ENCODE measurements at places on chromosomes 4 and X. TPM values are rescaled to one million over a fixed set of nuclear protein-coding genes. Genes with fewer than 3 reads are reported as not detected.
A peak's percentile ranks its signal among the peaks of the same experiment; 100 is the strongest.

DNA sequence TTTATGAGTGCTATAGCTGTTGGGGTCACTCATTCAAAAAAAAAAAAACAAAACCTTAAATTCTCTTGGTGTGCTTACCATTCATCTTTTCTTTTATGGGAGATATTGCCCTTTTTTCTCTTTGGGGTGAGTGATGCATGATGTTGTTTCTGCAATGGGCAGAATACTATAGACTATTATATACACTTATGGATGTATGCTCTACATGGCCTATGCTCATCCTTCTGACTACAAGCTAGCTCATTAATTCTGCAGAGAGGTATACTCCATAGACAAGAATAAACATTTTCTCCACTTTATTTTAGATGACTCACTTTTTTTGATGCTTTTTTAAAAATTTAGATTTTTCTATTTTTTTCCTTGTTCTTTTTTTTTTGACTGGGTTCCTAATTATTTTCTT, 160.3 kb upstream of the ANK2 start:
- H3K27ac ChIP-seq, result no peak overlapping the region
- H3K27me3 ChIP-seq, result peaks cover 4% of the 10 kb centered on the region
- H3K4me3 ChIP-seq, result peak overlapping the region; percentile 44
- no peak for DNase-seq
- no peaks in the 10 kb centered on the region for H3K36me3 ChIP-seq

DNA sequence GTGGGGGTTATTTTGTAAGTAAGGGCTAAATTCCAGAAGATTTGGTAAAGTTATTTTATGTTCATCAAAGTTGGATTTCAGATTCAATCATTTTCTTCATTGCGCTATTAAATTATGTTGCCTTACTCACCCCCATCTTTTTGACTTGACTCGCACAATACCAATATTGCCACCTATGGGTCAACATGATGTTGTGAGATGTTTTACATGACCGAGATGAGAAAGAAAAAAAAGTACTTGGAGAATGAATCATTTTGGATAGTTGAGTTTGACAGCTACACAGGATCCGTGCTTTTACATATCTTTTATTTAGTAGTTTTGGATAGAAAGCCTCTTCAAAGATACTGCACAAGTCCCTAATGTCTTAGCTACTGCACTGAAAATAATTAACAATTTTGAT, 224.2 kb upstream of the EMCN start:
- no peaks in the 10 kb centered on the region for H3K36me3 ChIP-seq
- H3K27ac ChIP-seq, result no peak overlapping the region
- peak; percentile 65 for DNase-seq
- peaks cover 37% of the 10 kb centered on the region for H3K4me1 ChIP-seq

- no peak overlapping the region for H3K4me3 ChIP-seq
- H3K27ac ChIP-seq, result no peak overlapping the region
- no peaks in the 10 kb centered on the region for H3K36me3 ChIP-seq
- H3K27me3 ChIP-seq, result no peaks in the 10 kb centered on the region
These were observed 207.1 kb upstream of the DKK2 start for GRCh38 chr4:107243141-107243781.

DNA sequence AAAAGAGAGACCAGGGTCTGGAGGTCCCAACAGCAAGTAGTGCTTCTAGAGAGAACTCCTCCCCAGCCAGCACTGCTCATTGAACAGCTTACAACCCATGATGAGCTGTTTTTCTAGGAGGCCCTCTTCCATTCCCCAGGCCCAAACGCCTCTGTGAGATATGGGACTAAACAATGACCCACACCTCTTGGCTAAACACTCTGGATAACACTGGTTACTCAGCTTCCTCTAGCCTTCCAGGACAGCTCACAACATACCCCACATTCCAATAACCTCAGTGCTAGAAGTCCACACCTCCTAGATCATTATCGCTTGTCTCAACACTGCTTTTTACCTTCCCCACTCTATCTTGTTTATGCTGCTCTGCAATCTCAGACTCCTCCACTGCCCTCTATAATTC, 35.4 kb upstream of the PGRMC2 start:
- DNase-seq, result peak; percentile 80
- H3K4me1 ChIP-seq, result no peaks in the 10 kb centered on the region
- no peaks in the 10 kb centered on the region for H3K27me3 ChIP-seq
- H3K36me3 ChIP-seq, result no peaks in the 10 kb centered on the region
- H3K27ac ChIP-seq, result no peak overlapping the region

DNA sequence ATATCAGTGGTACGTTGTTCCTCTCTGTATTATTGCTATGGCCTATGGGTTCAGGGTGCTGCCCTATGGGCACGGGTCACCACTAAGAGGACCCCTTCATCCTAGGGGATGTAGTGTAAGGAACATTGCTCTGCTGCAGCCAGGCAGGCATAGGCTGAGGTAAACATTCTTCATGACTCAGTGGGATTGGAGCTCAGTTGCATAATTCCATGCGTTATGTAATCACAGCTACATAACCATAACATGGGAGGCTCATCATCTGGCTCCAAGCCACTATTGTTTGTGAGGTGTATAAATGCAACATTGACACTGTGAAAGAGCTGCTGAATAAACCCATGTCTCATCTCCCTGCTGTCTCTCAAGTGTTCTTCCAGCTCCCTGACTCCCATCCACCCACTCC, 375.2 kb downstream of the MAGEE1 start:
- no peak overlapping the region for H3K27ac ChIP-seq
- no peaks in the 10 kb centered on the region for H3K36me3 ChIP-seq
- no peaks in the 10 kb centered on the region for H3K4me1 ChIP-seq
- H3K27me3 ChIP-seq, result no peaks in the 10 kb centered on the region
- DNase-seq, result peak; percentile 0
- no peak overlapping the region for H3K4me3 ChIP-seq

DNA sequence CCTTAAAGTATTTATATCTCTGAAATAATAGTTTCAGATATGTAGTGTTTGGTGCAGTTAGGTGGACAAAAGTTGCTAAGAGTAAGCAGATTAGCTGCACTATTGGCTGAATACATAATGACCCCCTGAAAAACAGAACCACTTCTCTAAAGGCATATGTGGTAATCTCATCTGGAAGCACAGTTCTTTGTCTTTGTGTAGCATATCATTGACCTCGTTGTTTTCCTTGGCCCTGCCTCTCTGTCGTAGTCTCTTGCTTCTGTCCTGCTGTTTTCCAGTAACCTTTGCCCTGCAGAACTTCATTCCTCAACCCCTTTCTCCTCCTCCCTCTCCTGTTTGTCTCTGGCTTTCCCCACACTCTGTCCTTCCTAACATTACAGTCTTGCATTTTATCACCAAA, 41.4 kb downstream of the JADE3 start:
- H3K4me3 ChIP-seq, result no peak overlapping the region
- H3K27me3 ChIP-seq, result no peaks in the 10 kb centered on the region
- peaks cover 18% of the 10 kb centered on the region for H3K4me1 ChIP-seq
- no peak for DNase-seq
- H3K27ac ChIP-seq, result no peak overlapping the region

DNA sequence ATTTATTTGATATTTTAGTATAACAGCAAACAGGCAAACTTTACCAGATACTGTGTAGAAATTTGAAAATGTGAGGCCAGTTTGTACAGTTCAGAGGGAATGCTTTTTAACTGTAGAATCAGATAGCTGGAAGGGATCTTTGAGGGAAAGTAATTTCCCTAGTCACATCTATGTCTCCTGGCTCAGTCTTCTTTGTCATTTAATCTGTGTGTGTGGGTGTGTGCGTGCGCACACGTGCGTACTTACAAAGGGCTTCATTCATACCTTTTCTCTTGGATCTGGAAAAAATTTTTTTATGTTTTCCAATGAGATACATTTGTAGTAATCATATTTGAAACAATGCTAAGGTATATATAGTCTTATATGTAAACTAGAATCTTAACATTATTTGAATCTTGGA, 44.6 kb downstream of the IL13RA1 start:
- DNase-seq, result no peak
- H3K36me3 ChIP-seq, result peaks cover 4% of the 10 kb centered on the region
- H3K4me1 ChIP-seq, result no peaks in the 10 kb centered on the region
- H3K27ac ChIP-seq, result no peak overlapping the region
- H3K4me3 ChIP-seq, result no peak overlapping the region

- H3K4me1 ChIP-seq, result no peaks in the 10 kb centered on the region
- no peak overlapping the region for H3K4me3 ChIP-seq
These were observed 69.9 kb downstream of the KDR start for GRCh38 chr4:55055529-55055928.

- no peak overlapping the region for H3K27ac ChIP-seq
- peaks cover 33% of the 10 kb centered on the region for H3K36me3 ChIP-seq
- no peaks in the 10 kb centered on the region for H3K27me3 ChIP-seq
- no peak for DNase-seq
- H3K4me3 ChIP-seq, result 0 out of 2 replicates have a peak overlapping the region, but pooled peaks have one; percentile 14
- H3K4me1 ChIP-seq, result peaks cover 35% of the 10 kb centered on the region
These were observed 24.0 kb downstream of the ANAPC4 start for GRCh38 chr4:25401066-25401465.

DNA sequence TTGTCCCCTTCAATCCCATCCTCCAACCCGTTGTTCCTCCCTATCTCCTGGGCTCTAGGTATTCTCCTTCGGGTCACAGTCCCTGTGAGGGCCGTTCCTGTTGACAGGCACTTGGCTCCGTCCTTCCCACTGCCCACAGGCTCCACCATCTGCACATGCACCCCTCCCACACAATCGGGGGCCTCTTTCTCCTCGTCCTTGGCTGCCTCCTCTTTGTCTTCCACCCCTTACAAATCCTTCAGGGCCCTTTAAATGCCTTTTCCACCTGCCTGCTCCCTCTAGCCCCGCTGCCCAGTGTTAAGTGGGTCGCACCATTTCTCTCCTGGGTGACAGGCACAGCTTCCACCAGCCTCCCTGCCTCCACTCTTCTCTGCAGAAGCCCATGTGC, 2.7 kb upstream of the AVPR2 start:
- H3K4me3 ChIP-seq, result peak overlapping the region; percentile 57
- H3K27me3 ChIP-seq, result peaks cover 6% of the 10 kb centered on the region
- H3K36me3 ChIP-seq, result no peaks in the 10 kb centered on the region
- H3K27ac ChIP-seq, result peak overlapping the region; percentile 51

DNA sequence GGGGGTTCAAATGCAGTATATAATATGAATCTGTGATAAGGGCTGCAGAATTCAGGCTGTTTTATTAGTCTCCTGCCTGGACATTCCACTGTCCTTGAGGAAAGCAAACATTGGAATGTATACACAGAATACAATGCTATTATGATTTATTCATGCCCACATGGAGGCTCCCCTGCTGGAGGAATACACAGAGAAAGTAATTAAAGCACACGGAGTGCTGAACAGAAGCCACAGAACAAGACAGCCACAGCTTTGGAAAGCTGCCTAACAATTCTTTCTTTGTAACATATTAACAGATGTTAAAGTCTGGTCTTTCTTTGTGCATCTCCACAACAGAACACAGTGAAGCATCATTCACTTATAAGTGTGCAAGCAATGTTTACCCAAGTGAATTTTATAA, 155.8 kb downstream of the ARAP2 start:
- no peak overlapping the region for H3K27ac ChIP-seq
- H3K36me3 ChIP-seq, result no peaks in the 10 kb centered on the region
- DNase-seq, result no peak
- no peak overlapping the region for H3K4me3 ChIP-seq
- H3K27me3 ChIP-seq, result no peaks in the 10 kb centered on the region
- H3K4me1 ChIP-seq, result no peaks in the 10 kb centered on the region

GRCh38 chr4:21864686-21865085, 83.9 kb downstream of the KCNIP4 start:
- H3K36me3 ChIP-seq, result no peaks in the 10 kb centered on the region
- DNase-seq, result no peak
- peaks cover 7% of the 10 kb centered on the region for H3K27me3 ChIP-seq

DNA sequence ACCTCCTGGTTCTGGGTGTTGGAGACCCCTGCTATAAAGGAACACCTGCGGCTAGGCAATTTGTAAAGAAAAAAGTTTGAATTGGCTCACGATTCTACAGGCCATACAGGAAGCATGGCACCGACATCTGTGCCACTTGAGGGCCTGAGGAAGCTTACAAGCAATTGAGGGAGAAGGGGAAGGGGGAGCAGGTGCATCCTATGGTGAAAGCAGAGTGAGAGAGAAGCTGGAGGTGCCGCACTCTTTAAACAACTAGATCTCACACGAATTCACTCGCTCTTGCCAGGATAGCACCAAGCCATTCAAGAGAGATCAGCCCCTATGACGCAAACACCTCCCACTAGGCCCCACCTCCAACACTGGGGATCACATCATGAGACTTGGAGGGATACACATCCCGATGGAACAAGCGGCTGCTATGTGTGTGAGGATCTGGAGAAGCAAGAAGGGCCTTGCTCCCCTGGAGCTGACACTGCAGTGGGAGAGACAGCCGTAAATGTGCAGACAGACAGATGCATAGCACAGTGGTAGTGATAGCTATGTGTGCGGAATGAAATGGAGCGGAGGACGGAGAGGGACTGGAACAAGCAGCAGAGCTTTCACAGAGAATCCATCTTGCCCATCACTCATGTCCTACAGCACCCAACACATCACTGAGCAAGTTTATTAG, 60.7 kb upstream of the HELT start:
- DNase-seq, result no peak
- H3K4me3 ChIP-seq, result no peak overlapping the region
- no peak overlapping the region for H3K27ac ChIP-seq

- H3K27me3 ChIP-seq, result peaks cover 31% of the 10 kb centered on the region
- H3K4me3 ChIP-seq, result no peak overlapping the region
- H3K27ac ChIP-seq, result no peak overlapping the region
- no peak for DNase-seq
- H3K4me1 ChIP-seq, result no peaks in the 10 kb centered on the region
These were observed 107.4 kb upstream of the STOX2 start for GRCh38 chr4:183797445-183798300.

GRCh38 chrX:105610411-105610810, 211.9 kb upstream of the NRK start:
- H3K36me3 ChIP-seq, result no peaks in the 10 kb centered on the region
- no peak overlapping the region for H3K27ac ChIP-seq
- no peaks in the 10 kb centered on the region for H3K27me3 ChIP-seq
- H3K4me3 ChIP-seq, result no peak overlapping the region

- no peak overlapping the region for H3K27ac ChIP-seq
- no peaks in the 10 kb centered on the region for H3K36me3 ChIP-seq
- no peak for DNase-seq
- H3K4me1 ChIP-seq, result no peaks in the 10 kb centered on the region
- no peak overlapping the region for H3K4me3 ChIP-seq
- no peaks in the 10 kb centered on the region for H3K27me3 ChIP-seq
These were observed 56.8 kb downstream of the TRPC5 start for GRCh38 chrX:112025753-112026152.

GRCh38 chr4:138087066-138087719, 155.0 kb downstream of the SLC7A11 start:
- no peaks in the 10 kb centered on the region for H3K27me3 ChIP-seq
- no peak for DNase-seq

DNA sequence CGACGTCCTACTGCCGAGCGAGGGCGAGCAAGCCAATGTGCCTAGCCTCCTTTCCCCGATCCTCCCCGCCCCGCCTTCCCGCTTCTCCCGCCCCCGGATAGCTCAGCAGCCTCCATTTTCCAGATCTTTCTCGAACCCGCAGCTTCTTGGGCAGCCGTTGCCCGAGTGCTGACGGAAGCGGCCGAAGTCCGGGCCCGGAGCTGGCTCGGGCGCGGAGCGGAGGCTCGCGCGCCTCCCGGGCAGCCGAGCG, 172 bp upstream of the HSPA4L start:
- DNase-seq, result peak; percentile 75
- peak overlapping the region; percentile 94 for H3K27ac ChIP-seq
- peak overlapping the region; percentile 99 for H3K4me3 ChIP-seq
- H3K27me3 ChIP-seq, result peaks cover 6% of the 10 kb centered on the region
- peaks cover 30% of the 10 kb centered on the region for H3K4me1 ChIP-seq

- H3K36me3 ChIP-seq, result no peaks in the 10 kb centered on the region
- DNase-seq, result peak; percentile 29
- no peak overlapping the region for H3K4me3 ChIP-seq
- H3K27ac ChIP-seq, result no peak overlapping the region
- no peaks in the 10 kb centered on the region for H3K4me1 ChIP-seq
- H3K27me3 ChIP-seq, result no peaks in the 10 kb centered on the region
These were observed 372.6 kb upstream of the TECRL start for GRCh38 chr4:64781737-64782326.

COX7B2 gene
- not detected for total RNA-seq

MAP3K15 gene
- total RNA-seq, result 0.19 TPM

SYTL5 gene
- 0.08 TPM for total RNA-seq

UGT8 gene
- not detected for total RNA-seq

CLGN gene
- total RNA-seq, result 0.27 TPM

All from HFFc6 (cell line).